Left colon (tissue), 2 donors: ENCODE measurements at places on chromosomes 5 and 9. TPM values are rescaled to one million over a fixed set of nuclear protein-coding genes. Genes with fewer than 3 reads are reported as not detected.

DNA sequence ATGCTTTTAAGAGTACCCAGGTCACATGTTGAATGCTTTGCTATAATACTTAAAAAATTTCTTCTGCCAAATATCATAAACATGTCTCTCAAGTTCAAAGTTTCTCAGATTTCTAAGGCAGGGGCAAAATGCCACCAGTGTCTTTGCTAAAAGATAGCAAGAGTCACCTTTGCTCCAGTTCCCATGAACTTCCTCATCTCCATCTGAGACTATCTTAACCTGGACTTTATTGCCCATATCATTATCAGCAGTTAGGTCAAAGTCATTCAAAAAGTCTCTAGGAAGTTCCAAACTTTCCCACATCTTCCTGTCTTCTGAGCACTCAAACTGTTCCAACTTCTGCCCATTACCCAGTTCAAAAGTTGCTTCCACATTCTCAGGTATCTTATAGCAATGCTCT is 307.6 kb upstream of the TNC start:
- no peak for DNase-seq

MARCHF11 gene
- not detected for total RNA-seq

- no peak for DNase-seq
Measured at GRCh38 chr5:73373814-73374510, 74.6 kb downstream of the FOXD1 start.

IL17B gene
- total RNA-seq: not detected

OSMR gene
- total RNA-seq: 4.6 TPM

C9 gene
- not detected for total RNA-seq

DNA sequence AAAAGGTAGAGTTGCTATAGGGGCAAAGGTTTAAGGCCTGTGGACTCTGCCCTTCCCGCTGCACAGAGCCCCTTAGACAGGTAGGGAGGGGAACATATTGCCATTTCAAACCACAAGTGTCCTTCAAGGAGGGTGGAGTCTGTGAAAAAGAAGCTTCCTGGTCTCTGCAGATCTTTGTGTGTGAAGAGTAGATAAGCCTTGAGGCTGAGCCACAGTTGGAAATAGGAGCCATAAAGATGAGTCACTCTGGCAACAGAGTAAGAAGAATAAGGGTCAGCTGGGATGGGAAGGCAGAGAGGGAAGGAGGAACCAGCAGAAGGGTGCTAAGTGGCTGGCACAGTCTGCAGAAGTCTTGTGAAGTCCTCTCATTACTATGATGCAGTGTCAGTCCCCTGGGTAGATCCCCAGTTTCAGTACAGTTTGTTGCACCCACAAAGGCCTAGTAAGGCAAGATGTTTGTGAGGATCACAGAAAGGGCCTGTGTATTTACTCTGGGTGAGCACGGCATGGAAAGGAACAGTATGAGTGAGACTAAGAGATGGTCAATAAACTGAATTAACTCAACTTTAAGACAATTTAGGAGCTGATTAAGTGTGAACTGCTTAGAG is 18.1 kb downstream of the GRXCR2 start:
- peak; percentile 84 for DNase-seq

COL27A1 gene
- total RNA-seq: 3.7 TPM

PCDHGA4 gene
- 0.37 TPM for total RNA-seq

GRCh38 chr9:129648764-129649115 is 6.8 kb upstream of the ASB6 start:
- DNase-seq: no peak

SERINC5 gene
- 152 TPM for total RNA-seq

COL5A1 gene
- total RNA-seq: 5.3 TPM

SMIM33 gene
- total RNA-seq: 2.8 TPM

DNA sequence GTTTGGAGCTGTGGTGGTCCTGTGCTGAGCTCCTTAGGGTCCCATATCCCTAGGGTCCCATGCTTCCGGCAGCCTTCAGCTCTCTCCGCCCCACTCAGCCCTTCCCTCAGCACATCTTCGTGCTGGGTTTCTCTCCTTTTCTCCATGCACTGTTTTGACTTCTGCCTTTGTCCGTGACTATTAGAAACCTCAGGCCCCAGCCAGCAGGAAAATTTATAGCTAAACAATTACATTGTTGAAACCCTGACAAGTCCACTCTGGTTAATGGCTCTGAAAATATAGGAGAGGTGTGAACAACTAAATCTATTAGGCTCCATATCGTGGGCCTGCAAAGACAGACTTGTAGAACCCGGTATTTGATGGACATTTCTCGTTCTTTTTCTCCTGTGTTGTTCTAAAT is 523.7 kb downstream of the CCDC171 start:
- DNase-seq: no peak

- DNase-seq: no peak
Measured at GRCh38 chr9:124006448-124007361, 4.9 kb upstream of the LHX2 start.

GRCh38 chr9:75593920-75594319 is 296.6 kb upstream of the PCSK5 start:
- DNase-seq: no peak

DNA sequence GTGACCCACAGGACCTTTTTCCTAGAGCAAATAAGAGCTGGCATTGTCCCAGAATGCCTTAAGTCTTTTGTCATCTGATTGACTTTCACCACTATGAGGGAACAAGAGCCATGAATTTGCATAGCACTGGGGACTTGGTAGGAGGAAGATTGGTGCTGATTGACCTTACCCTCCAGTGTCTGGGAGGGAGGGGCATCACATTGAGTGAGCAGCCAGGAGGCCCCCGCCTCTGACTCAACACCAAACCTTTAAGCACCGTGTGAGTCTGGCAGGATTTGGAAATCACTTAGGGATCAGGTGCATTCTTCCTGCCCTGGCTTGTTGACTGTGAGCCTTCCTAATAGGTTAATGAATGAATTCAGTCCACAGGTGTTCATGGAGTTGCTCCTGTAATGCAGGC is 40.7 kb downstream of the WNK2 start:
- no peak for DNase-seq

- no peak for DNase-seq
Measured at GRCh38 chr5:103724271-103724670, 161.7 kb upstream of the NUDT12 start.

GRCh38 chr9:115880221-115880885 is 273.2 kb upstream of the PAPPA start:
- DNase-seq: no peak

LVRN gene
- total RNA-seq: 2.8 TPM

- no peak for DNase-seq
Measured at GRCh38 chr5:32520972-32521371, 64.4 kb upstream of the SUB1 start.

DNA sequence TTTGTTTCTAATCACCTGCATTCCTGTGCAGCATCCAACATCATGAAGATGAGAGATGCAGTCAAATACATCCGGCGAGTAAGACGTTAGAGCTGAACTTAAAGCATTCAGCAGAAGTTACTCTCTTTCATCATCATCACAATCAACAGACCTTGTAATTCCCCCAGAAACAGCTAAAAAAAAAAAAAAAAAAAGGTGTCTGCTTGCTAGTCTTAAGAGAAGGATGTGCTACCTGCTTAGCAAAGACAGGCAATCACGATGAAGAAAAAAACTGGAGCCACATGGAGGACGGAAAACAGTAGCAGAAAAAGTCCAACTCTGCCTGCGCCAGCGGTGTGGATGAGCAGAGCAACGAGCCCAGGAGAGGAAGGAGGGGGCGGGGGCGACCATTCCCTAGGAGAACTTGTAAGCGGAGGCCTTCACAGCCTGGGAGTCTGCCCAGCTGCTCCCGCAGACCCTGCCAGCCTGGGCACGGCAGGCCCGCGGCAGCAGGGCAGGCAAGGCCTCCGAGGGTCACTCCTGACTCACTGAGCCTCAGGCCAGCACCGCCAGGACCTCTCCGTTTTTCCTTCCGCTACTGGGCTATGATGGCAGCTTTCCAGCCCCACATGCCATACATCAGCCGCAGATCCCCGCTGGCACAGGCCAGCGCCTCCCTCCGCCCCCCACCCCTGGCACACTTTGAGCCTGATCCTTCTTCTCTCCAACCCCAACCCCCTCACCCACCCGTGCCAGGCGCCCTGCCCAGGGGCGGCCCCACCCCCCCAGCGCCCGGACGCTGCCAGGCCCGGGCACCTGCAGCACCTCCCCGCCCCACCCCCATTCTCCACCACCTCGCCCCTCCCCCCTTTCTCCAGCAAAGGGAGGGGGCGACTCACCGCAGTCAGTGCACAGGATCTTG is 1.4 kb downstream of the NRG2 start:
- DNase-seq: peak; percentile 32

GRCh38 chr9:36960575-36960955 is 73.5 kb downstream of the PAX5 start:
- no peak for DNase-seq

GRCh38 chr5:180343831-180344695 is 9.1 kb downstream of the GFPT2 start:
- no peak for DNase-seq

- peak; percentile 68 for DNase-seq
Measured at GRCh38 chr5:139650689-139651042, 2.5 kb downstream of the CXXC5 start.
